ENCODE measurements at places on chromosomes 2 and 18.

DNA sequence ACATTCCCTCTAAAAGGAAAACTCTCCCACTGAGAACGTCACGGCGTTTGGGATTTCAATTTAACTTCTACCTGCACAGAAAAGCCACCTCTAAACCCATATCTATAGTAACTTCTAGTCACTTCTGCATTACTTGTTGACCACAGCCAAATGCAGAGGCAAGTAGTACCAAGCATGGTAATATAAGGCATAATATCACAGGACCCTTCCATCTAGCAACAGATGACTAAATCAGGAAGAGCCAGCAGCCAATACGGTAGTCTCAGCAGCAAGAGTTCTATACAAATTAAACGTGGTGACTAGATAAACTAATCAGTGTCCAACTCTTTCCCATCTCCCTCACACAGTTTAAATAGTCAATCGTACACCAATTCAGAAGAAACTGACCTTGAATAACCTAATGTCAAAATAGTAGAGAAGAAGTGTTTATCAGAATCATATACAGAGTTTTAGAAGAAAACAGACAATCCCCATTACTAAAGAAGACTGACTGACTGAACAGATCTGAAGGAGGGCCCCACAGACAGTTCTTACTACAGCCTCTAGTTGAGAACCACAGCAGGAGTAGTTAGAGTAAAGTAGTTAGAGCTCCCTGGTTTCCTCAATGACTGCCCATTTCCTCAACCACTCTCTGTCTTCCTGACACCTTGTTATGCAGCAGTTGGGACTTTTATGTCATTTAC, 30.0 kb downstream of the MEMO1 start:
- no peak for DNase-seq

DNA sequence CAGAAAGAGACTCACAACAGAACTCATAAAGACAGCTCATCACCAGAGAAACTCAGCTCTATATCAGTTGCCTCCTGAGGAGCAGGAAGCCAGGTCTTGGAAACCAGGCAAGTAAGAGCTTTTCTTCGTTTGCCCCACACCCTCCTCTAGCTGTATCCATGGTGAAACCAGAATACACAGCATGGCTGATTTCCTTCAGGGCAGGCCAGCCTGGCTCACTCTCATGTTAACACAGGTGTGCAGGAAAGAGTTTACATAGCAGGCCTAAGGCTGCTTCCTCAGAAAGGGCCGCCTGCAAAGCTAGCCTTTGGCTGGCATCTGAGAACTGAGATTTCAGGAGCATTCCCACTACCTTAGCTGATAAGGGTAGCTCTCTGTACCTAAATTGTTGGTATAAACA, 65.7 kb downstream of the KLHL14 start:
- no peak for DNase-seq

DNA sequence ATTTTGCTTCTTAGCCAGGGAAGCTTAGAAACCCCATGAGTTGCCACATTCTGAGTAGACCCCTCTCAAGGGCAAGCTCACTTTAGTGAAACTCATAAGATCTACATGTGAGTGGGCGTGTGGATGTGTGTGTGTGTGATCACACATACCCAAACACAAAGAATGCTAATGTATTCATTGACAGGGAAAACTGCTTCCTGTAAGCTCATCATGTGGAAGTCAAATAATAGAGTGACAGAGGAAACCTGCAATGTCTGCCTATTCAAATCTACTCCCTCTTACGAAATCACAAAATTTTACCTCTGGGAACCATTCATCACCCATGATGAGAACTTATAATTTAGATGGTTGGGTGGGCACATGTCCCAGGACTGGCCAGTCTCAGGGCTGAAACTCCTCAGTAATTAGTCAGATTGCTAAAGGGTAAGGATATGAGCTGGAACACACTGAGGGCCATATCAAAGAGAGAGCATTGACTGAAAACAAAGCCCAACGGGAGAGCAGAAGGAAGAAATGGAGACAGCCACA, 94.5 kb upstream of the CCDC150 start:
- no peak for DNase-seq

DNA sequence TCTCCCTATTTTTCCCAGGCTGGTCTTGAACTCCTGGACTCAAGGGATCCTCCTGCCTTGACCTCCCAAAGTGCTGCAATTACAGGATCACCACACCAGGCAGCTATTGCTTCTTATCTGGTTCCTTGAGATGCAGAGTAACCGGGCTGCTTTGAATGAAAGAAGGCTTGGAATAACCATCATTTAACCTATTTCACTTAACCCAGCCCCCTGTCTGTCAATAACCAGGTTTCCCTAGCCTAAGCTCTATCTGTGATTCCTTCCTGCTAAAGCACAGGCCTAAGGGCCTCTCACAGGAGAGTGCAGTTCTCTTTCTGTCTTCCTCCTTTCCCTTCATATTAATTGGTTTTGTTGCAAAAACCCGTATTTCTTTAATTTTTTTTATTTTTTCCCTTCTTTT, 393.5 kb upstream of the RAB12 start:
- DNase-seq = no peak

GRCh38 chr2:85735691-85736090, 18.1 kb upstream of the ATOH8 start:
- DNase-seq = no peak

DNA sequence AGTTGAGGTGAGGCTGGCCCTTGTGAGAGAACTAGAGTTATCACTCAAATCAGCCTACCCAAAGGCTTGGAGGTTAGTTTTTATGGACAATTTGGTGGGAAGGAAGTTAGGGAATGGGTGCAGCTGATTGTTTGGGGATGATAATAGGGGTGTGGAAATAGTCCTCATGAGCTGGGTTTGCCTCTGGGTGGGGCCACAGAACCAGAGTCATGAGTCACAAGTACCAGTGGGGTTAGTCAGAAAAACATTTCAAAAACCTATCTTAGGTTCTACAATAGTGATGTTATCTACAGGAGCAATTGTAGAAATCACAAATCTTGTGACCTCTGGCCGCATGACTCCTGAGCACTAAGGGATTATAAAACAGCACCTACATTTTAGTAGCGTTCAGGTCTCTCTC, 630.1 kb upstream of the PIK3C3 start:
- DNase-seq = no peak

DNA sequence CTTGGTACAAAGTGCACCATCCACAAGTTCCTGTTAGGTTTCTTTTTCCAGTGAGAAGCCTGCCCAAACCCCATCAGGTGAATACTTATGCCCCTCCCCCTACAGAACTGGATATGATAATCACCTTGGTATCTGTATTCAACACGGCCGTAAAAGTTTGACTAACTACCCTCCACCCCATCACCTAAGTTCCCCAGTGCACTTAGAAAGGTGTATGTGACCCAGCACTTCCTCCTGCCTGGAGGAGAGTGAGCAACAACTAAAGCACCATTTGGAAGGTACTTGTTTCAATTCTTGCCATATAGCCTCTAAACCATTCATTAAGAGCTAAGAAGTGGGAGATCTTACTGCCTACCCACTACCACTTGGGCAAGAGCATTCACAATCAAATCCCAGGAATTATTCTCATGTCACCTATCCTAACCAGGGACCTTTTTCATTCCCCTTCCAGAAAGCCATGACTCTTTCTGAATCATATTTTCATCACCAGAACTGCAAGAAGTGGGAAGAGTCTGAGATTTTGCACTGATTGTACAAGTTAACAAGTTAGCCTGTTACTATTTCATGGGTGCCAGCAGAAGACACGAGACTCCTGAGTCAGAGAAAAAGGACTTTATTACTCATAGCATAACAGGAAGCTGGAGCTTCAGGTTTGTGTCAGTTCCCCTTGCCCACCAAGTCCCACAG, 53.5 kb upstream of the NDUFV2 start:
- no peak for DNase-seq

DNA sequence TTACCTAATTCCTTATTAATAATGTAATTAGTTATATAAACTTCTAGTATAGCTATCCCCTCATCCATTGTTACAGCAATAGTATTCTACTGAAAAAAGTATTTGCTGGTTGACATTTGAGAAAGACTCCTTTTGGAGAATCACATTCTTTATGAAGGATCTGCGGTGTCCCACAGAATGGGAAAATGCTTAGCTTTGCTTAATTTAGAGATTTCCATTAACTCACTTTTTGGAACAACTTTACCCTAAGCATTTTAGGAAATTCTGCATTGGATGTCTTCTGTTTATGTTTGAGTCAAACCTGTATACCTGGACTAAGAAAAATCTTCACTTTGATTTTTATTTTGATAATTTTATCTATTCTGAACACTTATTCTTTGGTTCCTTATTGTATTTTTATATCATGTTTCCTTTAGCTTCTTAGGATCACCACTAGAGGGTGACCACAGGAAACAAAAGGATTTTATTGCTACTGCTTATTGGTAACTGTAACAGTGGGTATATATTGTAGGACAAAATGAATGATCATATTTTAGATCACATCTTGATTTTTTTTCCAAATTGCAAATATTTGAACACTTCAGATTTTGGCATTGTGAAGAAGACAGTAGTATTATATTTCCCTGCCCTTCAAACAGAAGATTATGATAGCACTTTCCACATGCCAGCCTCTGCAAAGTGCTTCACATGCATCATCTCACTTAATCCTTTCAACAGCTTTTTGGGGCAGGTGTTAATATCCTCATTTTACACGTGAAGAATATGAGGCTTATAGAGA, 79.6 kb downstream of the MIB1 start:
- no peak for DNase-seq

GRCh38 chr2:127721311-127721977, 20.1 kb downstream of the SFT2D3 start:
- DNase-seq = no peak

GRCh38 chr2:174762464-174762863, 1.8 kb downstream of the CHRNA1 start:
- DNase-seq = no peak

GRCh38 chr2:198231562-198231961, 427.2 kb downstream of the PLCL1 start:
- DNase-seq = no peak

DNA sequence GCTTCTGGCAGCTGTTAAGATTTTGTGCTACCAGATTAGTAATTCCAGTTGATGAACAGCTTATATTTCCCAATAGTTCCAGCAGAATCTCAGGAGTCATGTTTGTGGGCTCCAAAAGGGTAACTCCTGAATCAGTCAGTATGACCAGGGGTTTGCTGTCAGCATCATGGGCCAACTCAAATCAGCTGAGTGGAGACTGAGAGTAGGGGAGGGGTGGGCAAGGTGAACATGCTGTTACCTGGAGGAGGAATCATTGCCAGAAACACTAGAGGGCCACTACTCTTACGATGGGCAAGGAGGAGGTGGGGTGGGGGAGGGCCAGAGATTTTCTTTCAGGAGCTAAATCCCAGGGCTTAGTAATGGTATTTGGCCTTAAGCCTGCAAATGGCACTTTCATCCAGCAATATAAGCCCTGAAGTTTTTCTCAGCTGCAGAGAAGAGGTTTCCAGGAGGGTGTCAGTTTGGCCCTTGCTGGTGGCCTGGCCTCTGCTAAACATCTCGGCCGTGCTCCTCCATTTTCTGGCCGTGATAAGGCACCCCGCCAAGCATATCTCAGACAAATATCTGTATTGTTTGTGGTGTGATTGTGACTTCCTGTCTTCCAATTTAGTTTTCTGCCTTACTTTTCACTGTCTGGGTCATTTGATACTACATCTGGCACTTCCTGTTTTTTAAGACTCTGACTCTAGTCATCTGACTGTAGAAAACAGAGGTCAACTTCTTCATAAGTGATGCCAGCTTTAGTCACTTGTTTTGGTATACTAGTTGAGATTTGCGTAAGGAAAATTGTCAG, 120.5 kb upstream of the CXCR4 start:
- DNase-seq = peak; percentile 59

DNA sequence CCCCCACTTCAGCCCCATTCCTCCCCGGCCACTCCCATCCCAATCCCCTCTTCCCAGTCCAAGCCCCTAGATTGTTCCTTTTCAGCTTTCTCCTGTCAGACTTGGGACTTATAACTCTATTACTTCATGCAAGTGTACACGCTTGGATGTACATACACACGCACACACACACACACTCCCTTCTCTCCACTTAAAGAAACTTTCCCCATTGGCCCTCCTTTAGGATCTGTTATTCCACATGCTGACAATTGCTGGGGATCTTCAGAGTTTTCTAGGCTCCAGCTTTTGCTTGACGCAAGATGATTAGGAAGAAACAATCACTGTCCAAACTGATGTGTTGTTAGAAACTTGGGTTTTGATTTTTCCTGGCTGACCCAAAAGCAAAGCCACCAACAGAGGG, 75.4 kb downstream of the CDK15 start:
- DNase-seq = no peak

- no peak for DNase-seq
Measured at GRCh38 chr2:142974288-142975024, 97.0 kb downstream of the KYNU start.

GRCh38 chr2:112061299-112061698, 6.2 kb downstream of the TMEM87B start:
- no peak for DNase-seq

DNA sequence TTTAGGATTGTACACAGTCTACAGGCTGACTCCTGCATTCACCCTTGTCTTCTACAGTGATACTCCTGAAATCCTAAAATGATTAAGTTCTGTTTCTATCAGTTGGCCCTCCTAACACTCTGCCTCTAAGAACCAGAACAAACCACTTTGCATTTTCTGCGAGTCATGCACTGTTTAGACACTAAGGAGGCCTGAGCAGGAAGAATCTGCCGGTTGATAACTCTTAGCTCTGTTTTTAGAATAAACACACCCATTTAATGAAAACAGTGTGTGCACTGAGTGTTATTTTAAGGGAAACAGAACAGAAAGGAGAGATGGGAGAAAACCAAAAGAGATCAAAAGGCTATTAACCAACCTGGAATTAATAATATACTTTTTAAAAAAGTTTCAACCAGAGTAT, 22.9 kb upstream of the SSB start:
- DNase-seq = no peak

DNA sequence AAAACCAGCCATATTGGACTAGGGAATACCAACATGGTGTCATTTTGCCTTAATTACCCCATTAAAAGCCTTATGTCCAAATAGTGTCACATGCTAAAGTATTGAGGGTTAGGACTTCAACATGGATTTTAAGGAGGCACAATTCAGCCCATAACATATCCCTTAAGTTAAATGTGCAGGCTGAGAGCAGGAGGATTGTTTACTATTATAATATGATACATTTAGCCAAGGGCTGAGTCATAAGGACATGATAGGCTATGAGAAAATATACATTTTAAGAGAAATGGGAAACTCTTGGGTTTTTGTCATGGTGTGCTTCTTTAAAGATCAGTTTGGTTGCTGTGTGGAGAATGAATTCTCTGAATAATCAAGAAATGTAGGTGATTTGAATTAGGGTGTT, 136.8 kb downstream of the RDH14 start:
- DNase-seq = no peak

DNA sequence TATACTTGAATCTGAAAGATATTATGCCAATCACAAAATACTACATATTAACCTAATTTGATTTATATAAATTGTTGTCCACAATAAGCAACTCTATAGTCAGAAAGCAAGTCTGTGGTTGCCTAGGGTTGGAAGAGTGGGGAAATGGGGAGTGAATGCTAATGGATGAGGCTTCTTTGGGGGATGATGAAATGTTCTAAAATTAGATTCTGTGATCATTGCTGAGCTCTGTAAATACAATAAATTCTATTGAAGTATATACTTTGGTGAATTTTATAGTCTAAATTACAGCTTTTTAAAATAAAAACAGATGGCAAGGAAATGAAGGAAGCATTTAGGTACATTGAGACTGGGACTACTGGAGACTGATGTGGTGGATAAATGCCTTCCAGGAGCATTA, 275.5 kb downstream of the MBD2 start:
- no peak for DNase-seq

Measured in activated T-cell treated with anti-CD3 and anti-CD28 coated beads, Interleukin-2, amount 50 U/mL, for 48 hours (primary cell).